ENCODE measurements at places on chromosomes 6 and 20.

DNA sequence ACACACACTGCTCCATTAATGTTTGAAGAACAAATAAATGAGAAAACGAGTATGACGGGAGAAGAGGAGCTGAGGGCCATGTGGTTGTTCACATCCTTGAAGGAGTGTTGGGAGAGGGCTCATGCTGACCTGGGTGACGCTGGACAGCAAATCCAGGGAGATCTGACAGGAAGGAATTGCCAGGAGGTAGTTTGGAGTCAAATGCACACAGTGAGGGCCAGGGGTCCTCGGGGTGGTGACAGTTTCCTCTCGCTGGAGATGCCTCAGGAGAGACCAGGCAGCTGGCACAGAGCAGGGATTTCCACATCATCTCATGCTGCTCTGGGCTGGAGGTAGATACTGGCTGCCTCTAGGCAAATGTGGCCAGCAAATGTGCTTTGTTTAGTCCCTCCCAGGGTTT lies 2.0 kb upstream of the TMEM181 start:
- DNase-seq: no peak

GRCh38 chr6:117451671-117452070 lies 25.9 kb upstream of the ROS1 start:
- DNase-seq: peak; percentile 25

GRCh38 chr6:39091220-39091619 lies 23.8 kb downstream of the SAYSD1 start:
- no peak for DNase-seq

- DNase-seq: no peak
These were observed 77.0 kb upstream of the SGK1 start for GRCh38 chr6:134394905-134395304.

- DNase-seq: no peak
These were observed 45.7 kb upstream of the SMIM28 start for GRCh38 chr6:138331984-138332383.

DNA sequence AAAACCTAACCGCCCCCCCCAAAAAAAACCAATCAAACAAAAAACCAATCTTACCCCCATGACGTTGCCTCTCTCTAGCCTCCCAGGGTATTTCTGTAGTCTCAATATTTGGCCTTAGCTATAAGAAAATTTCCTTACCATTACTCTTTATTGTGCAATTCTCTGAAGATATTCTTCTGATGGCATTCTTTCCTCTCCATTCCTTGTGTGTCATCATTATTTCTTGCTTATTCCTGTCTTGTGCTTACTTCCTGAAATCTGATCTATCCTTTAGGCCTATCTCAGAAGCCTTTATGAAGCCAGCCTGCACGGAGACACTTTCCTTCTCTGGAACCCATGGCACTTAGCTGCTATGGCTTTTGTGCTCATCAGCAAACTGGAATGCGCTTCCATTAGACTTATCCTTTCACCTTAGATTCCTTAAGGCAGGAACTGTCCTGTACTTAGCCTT lies 65.9 kb upstream of the DDR1 start:
- DNase-seq: peak; percentile 87

GRCh38 chr20:48638546-48638945 lies 189.3 kb downstream of the PREX1 start:
- DNase-seq: no peak

- peak; percentile 59 for DNase-seq
These were observed 912 bp downstream of the EYA4 start for GRCh38 chr6:133241901-133242636.

DNA sequence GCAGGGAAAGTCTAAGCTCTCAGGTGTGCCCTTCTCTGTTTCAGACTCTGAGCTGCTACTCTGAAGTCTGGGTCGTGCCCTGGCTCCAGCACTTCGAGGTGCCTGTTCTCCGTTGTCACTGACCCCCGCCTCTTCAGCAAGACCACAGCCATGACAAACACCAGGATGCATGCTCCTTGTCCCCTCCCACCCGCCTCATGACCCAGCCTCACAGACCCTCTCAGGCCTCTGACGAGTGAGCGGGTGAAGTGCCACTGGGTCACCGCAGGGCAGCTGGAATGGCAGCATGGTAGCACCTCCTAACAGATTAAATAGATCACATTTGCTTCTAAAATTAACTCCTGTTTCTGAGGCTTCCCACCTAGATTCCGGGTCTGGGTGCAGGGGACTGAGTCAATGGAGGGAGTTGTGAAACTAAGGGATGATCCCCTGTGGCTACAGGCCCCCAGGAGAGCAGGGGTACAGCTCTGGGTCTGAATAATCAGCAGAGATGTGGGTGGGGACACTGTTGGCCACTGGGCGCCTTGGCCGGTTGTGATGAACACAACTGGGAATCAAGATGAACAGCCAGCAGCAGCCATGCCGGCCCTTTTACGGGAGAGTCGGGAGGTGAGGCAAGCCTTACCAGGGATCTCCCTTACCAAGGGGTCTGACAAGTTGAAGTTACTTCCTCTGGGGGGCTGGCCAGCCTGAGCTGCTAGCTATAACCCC lies 10.7 kb downstream of the CST7 start:
- DNase-seq: no peak

DNA sequence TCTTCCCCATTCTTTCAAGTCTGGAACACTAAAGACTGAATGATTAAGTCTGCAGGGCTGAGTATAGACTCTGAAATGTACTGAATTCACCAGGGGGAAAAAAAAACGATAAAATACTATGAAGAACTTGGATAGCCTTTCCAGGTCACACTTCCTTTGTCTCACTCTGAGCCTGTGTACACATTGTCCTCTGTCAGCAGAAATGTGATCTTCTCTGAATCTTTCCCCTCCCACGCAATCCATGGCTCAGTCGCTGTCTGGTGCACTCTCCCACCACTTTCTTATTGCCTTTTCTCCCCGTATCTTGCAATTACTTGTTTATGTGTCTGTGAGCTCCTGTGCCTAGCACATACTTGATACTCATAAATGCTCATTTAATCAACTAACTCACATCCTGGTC lies 212.6 kb upstream of the RSPO3 start:
- DNase-seq: no peak

DNA sequence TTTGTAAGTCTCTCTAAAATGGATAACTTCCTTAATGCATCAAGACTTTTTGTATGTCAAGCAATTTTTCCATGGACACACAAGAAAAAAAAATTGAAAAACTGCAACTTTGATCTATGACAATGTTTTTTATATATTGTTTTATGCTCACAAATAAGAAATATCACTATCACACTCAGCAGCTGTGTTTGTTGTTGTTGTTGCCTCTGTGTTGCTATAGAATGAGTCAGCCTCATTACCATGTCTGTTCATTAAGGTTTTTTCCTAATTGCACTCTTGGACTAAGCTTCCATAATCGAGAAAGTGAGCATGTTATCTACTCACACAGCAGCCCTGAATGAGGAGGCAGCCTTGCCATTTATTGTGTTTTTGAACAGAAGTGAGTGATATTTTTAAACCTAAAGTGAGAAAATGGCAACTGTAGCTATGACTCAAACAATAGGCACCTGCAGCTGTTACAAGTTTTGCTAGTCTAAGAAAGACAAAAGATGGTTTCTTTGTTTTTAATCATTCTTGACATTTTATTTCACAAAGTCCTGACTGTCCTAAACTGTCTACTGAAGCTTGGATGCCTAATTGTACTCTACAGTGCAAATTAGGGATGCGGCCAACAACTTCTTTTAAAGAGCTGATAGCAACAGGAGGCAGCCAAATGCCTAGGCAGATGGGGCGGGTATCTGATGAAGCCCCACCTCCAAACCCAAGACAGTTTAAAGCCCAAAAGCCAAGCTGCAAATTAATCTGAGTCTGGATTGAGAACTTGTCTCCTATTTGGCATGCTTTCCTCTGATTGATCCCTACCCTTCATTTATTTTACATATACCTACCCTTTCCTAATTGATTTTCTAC lies 77.9 kb upstream of the DOK5 start:
- peak; percentile 1 for DNase-seq

GRCh38 chr6:27847706-27848105 lies 64.5 kb downstream of the OR2B2 start:
- no peak for DNase-seq

DNA sequence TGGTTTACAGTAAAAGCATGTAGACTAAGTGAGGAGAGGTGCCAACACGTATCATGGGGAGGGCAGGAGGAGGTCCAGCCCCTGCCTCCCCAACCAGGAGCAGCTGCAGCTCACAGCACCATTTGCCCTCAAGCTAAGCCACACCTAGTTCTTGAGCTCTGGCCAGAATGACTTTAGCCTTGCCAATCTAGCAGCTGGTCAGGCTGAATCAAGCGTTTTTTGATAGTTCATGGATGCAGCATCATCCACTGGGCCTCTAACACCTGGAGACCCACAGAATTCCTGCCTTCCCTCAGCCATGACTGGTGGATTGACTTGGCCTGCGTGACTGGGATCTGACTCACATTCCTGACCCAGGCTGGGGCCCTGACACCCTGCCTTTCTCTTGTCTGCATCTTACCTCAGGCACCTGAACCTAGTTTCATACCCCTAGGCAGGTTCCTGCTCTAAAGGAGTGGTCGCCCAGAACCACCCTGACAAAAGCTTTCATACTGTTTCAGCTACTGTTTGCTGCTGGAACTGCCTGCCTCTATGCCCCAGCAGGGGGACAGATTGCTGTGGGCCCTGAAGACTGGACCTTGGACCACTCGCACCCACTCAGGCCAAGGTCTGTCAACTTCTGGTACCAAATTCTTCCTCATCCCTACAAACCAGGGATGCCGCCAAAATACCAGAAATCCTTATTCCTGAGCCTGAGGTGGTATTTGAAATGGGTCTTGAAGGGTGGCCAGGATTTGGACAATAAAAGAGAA lies 122.3 kb downstream of the QRSL1 start:
- DNase-seq: no peak

DNA sequence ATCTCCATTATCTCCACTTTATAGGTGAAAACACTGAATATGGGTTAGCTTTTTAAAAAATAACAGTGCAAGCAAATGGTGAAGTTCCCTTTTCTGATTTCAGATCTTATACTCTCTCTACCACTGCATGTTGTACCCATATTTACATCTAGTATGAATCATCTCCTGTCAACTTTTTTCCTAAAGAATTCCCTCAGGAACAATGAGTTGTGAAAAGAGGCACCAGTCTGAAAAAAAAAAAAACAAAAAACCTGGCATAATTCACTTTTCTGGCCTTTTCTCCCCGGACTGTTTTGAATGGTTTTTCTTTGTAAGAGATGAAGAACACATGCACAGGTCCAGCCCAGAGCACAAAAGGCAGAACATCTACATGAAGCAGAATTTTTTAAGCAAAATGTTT lies 596.0 kb downstream of the COL12A1 start:
- DNase-seq: peak; percentile 42

DNA sequence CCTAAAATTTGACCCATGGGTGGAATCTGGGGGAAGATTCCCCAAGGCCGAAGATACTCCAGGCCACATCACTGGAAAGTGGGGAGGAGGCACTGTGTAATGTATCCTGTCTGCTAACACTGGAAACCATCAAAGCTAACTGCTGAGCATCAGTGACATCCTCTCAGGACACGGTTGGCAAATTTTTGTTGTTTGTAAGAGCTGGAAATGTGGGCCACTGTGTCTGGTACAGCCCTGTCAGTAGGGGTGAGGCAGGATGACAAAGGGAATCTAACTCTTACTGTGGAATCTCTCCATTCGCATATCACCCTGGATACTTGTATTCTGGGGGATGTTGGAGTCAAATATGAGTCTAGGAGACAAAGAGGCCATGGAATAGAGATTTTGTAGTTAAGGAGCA lies 17.0 kb upstream of the CLPSL2 start:
- DNase-seq: no peak

GRCh38 chr20:48298851-48299484 lies 513.7 kb upstream of the SULF2 start:
- DNase-seq: peak; percentile 91

- DNase-seq: no peak
These were observed 110.8 kb downstream of the SNX5 start for GRCh38 chr20:17857639-17858449.

DNA sequence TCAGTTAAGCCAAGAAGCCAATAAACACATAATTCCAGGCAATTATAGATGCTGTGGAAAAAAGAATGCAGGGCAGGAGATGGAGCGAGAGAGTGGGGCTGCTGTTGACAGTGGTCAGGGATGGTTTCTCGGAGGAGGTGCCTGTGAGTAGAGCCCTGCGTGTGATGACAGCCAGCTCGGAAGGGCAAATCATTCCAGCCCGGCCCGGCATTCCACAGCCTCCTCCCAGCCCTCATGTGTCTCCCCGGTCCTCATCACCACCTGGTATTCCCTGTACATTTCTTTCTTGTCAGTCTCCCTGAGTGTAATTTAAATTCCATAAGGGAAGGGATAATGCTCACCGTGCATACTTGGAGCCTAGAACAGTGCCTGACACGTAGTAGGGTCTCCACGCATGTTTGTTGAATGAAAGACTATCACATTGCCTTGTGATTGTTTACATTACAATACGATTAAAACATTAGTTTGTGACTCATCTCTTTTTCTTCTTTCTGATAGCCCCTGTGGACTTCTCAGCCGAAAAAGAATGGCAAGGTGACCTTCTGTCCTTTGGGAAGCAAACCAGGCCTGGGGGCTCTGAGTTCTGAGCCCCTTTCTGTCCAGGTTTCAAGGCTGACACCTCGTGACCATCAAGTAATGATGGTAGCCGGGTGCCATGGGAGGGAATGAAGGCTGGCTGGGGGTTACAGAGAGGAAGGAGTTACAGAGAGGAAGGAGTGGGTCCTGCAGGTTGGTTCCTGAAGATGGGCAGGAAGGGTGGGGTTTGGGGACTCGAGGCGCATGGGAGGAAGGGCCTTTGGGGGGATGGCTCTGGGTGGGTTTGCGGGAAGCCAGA lies 379.5 kb upstream of the SULF2 start:
- DNase-seq: no peak

GRCh38 chr6:44663860-44664634 lies 276.5 kb downstream of the CDC5L start:
- DNase-seq: no peak

DNA sequence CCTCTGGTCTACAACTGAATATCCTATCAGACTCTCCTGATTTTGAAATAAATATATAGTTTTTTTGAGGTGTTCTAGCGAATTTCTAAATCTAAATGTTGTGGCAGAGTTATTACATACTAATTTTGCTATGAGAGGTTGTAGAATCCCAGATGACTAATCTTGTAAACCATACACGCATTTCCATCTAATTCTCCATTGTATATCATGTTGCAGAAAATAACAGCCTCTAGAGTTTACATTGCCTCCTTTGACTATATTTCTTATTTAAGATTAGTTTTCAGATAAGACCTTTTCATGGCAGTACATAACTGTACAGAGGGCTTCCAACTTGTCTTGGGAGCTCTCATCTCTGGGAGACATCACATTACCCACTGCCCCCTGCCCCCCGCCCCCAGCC lies 22.9 kb downstream of the PTPN1 start:
- peak; percentile 72 for DNase-seq

DNA sequence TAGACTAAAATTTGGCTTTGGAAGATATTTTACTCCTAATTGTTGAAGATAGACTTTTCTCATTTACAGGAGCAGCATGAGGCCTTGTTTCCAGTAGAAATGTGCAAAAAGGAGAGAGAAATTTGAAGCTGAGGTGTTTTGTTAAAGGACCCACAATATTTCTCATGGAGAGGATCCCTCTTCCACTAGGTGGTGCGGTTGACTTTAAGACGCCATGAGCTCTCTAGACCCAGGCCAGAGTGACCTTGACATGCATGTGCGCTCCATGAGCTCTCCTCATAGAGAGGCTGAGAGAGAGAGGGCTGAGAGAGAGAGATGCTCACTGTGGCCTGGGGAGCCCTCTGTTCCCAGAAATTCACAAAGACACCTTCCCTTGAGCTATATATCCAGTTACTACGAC lies 861.2 kb upstream of the EYS start:
- DNase-seq: no peak

- DNase-seq: no peak
These were observed 55.0 kb upstream of the IYD start for GRCh38 chr6:150313781-150314180.
